ENCODE measurements at places on chromosomes 16 and 17.

DNA sequence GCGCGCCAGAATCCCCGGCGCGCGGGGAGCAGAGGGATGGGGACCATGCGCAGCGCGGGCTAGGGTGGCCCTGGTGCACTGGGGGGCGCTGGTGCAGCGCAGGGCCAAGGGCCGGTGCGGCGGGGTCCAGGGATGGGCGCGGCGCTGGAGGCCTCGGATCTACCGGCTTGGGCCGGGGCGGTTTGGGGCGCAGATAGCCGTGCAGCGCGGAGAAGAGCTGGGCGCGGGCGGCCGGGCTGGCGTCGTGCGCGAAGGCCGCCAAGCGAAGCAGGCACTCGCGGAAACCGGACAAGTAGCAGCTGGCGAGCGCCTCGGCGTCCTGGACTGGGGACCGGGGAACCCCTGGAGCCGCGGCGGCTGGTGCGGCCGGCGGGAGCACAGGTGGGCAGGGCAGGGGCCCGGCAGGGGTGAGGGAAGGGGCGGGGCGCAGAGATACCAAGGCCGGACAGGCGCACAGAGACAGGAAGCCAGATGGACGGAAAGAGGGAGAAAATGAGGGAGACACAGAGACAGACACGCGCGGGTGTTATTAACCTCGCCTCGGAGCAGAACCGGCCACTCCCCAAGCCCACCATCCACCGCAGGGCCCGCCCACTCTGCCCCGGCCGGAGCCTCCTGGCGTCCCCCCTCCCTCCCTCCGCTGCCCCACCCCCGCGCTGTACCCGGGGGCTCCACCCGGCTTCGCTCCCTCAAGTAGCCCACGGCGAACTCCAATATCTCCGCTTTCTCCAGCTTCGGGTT, 2.1 kb downstream of the HES7 start:
- peak; percentile 38 for DNase-seq

GRCh38 chr17:68431045-68431608, 26.2 kb downstream of the WIPI1 start:
- no peak for DNase-seq

DNA sequence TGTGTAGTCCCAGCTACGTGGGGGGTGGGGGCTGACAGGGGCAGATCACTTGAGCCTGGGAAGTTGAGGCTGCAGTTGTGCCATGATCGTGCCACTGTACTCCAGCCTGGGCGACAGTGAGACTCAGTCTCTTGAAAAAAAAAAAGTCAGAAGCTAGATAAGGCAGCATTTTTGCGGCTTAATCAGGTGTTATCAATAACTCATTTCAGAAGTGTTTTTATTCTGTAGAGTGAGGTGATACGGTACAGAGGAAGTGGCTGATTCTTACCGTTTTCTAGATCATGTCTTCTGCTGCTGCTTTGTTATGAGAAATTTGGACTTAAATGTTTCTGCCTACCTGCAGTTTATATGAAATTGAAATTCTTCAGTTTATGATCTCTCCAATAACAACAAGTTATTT, 18.6 kb downstream of the ZC3H18 start:
- no peak for DNase-seq

DNA sequence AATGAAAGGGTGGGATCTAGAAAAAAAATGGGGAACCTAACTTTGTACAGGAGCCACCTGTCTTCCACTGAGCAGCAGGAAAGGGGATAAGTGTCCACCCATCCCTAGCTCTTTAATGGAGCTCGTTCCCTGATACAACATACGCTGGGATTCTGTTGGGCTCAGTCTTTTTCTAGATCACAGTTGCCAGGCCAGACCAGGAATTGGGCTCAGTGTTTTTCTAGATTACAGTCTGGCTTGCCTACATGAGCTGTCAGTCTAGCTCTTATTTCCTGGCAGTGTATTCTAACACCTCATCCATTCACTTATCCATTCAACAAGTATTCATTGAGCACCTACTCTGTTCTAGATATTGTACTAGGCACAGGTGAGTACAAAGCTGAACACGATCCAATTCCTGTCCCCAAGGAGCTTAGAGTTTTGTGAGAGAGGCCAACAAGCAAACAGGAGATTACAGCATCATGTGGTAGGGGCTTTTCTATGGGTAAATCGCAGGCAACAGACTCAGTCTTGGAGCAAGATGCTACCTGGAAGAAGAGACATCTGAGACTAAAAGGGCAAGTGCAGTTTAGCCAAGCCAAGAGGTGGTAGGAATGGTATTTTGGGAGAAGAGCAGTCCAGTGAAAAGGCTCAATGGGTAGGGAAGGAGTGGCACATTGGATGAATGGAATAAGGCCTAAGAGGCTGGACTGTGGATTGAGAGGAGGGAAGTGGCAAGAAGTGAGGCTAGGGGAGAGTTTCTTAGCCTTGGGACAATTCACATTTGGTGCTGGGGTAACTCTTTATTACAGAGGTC, 138.0 kb upstream of the HS3ST2 start:
- no peak for DNase-seq

DNA sequence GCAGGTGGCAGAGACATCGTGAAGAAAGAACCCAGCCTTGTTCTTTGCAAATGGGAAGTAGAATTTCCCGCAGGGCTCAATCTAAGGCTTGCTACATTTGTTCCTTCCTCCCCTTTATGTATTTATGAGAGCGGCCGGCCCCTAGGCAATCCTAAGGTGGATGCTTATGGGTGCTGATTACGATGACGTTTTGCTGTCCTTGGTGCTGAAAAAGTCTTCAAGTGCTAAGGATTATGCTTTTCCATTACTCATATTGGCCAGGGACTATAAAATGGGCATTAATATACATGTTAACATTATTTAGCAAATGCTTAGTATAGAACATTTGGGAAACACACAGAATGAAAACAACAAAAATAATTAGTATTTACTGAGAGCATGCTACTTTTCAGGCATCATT, 313.3 kb upstream of the XYLT1 start:
- peak; percentile 20 for DNase-seq

- DNase-seq: no peak
Observed at GRCh38 chr16:69928856-69929400, 22.2 kb upstream of the CLEC18A start.

- DNase-seq: peak; percentile 13
Observed at GRCh38 chr16:74034862-74035261, 261.8 kb upstream of the PSMD7 start.

GRCh38 chr17:74305865-74306654, 20.0 kb upstream of the KIF19 start:
- no peak for DNase-seq

GRCh38 chr16:84049403-84050060, 6.9 kb upstream of the SLC38A8 start:
- DNase-seq: no peak

DNA sequence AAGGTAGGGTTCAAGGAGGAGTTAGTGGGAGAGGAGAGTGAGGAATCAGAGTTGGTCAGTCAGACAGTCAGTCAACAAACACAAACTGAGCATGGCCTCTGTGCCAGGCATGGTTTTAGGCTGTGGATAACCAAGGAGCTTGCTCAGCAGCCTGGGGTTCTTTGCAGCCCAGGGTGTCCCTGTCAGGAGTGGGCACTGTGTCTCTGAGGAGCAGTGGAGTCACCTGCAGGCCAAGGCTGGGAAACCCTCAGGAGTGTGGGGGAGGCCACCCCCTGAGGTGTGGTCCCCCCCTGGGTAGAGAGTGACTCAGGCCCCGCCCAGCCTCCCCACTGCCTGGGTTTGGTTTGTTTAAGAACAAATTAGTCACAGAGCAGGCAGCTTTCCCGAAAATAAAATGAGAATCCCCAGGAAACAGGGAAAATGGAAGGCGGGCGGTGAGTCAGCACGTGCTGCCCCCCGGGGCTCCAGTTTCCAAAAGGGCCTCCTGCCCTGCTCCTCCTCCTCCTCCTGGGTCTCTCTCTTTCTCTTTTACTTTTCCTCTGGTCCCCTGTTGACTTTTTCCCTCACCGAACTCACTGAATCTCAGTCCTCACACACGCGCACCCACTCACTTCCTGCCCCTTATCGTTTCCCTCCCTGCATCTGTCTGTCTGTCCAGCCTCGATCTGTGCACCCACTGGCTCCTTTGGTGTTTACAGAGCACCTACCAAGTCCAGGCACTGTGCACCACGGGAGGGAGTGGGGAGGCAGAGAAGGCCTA, 44.3 kb downstream of the SOCS3 start:
- peak; percentile 94 for DNase-seq

DNA sequence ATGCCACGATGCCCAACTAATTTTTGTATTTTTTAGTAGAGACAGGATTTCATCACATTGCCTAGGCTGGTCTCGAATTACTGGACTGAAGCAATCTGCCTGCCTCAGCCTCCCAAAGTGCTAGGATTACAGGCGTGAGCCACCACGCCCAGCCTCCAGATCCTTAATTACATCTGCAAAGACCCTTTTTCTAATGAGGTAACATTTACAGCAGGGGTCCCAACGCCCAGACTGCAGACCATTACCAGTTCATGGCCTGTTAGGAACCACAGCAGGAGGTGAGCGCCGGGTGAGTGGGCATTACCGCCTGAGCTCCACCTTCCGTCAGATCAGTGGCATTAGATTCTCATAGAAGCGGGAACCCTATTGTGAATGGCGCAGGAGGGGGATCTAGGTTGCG, 4.0 kb upstream of the RAB11FIP4 start:
- DNase-seq: no peak

DNA sequence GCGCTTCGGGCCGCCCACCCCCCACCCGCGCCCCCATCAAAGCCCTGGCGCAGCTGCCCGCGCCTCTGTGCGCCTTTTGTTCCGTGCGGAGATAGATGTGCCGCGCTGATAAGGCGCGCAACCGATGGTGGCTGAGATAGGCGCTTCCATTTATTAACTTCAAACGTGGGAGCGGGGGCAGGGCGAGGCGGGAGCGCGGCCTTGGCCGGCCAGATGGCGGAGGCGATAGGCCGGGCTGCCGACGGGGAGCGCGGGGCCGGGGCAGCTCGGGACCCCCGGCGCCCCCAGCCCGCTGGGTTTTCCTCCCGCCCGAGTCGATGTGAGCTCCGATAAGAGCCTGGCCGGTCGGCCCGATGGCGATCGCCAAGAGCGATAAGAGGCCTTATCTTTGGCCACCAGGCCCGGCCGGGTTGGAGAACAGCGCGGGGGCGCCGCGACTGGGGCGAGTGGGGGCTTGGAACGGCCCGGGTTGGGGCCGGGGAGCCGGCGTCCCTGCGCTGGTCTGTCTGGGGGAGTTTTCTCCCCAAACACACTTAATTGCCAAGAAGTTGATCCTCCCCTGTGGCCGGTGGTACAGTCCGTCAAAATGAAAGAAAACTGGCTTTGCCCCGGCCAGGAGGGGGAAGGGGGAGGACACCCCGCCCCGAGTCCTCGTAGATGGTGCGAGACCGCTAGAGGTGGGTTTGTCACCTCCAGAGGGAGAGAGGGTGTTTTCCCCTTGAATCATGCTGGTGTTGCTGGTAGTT, 2.7 kb downstream of the ZFPM1 start:
- DNase-seq: peak; percentile 38

DNA sequence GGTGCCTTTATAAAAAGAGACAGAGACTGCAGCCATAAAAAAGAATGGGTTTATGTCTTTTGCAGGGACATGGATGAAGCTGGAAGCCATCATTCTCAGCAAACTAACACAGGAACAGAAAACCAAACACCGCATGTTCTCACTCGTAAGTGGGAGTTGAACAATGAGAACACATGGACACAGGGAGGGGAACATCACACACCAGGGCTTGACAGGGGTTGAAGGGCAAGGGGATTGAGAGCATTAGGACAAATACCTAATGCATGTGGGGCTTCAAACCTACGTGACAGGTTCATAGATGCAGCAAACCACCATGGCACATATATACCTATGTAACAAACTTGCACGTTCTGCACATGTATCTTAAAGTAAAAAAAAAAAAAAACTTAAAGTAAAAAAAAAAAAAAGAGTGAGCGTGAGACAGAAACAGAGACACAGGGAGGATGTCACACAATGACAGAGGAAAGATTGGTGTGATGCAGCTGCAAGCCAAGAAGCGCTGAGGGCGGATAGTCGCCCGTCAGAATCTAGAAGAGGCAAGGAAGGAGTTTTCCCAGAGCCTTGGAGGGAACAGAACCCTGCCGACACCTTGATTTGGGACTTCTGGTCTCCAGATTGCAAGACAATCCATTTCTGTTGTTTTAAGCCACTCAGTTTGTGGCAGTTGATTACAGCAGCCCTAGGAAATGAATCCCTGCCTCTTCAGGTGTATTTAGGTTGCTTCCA, 27.4 kb upstream of the TNS4 start:
- no peak for DNase-seq

DNA sequence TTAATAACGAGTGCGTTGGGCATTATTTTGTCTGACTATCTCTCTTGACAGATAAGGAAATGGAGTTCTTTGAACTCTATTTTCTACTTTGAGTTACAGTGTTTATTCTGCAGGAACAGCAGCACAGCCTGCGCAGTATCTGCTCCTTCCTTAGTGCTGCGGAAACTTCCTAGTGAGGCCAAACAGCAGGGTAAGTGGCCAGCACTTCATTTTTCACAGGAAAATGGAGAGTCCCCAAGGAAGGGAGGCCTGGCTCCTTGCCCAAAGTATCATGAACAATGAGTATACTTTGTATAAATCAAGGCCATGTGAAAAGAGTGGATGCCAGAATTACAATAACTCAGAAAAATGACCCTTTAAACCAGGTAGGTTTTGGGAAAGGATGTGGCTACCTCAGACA, 140.6 kb downstream of the VPS53 start:
- DNase-seq: no peak

GRCh38 chr17:72529386-72529785, 408.6 kb downstream of the SOX9 start:
- DNase-seq: no peak

DNA sequence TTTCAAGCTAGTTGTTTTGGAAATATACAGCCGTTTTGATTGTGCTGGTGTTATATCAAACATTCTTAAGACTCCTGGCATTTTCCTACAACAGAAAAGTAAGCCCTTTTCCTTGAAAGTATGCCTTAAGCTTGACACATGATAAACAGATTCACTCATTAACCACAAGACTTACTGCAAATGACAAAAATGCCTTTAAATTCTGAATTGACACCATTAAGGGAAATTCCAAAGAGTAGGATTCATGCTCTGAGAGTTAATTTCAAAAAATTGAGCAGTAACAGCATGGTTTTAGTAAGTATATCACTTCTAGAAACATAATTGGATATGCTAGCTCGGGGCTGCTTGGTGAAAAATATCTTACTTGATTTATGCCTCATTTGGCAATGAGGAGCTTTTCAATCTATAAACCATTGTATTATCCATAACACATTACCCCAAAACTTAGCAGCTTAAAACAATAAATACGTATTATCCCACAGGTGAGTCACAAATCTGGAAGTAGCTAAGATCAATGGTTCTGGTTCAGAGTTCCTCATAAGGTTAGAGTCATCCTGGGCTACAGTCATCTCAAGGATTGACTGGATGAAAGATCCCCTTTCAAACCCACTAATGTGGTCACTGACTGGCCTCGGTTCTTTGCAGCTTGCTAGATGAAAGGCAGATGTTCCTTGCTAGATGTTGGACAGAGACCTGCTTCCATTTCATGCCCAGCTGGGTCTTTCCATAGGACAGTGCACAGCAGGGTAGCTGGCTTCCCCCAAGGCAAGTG, 8.2 kb upstream of the PHAF1 start:
- DNase-seq: peak; percentile 37

- DNase-seq: no peak
Observed at GRCh38 chr17:43463241-43463640, 20.5 kb upstream of the DHX8 start.

DNA sequence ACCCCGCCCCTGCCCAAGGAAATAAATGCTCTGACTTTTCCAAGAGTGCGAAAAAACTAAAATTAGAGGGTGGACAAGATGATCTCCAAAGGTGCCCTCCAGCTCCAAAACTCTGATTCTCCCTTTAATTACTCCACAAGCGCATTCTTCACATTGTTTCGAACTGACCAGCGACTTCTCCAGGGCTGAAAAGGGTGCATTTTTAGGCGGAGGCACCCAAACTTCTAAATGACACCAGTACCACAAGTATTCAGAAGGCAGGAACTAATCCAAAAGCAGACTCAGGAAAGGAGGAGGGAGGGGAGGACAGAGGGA, 750 bp downstream of the ZFHX3 start:
- peak; percentile 83 for DNase-seq

Measured in AG08395 (cell line).